ENCODE measurements at places on chromosomes 11 and 22. TPM values are rescaled to one million over a fixed set of nuclear protein-coding genes. Genes with fewer than 3 reads are reported as not detected.

DNA sequence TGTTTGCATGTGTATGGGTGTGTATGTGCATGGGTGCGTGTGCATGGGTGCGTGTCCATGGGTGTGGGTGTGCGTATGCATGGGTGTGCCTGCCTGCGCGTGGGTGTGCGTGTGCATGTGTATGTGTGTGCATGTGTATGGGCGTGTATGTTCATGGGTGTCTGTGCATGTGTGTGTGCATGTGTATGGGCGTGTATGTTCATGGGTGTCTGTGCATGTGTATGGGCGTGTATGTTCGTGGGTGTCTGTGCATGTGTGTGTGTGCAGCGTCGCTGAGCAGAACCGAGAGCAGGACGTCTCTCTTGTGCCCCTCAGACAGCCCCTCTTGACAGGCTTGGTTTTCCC lies 13.9 kb downstream of the IL17REL start:
- H3K4me3 ChIP-seq: peak overlapping the region; percentile 49
- H3K27ac ChIP-seq: no peak overlapping the region

DNA sequence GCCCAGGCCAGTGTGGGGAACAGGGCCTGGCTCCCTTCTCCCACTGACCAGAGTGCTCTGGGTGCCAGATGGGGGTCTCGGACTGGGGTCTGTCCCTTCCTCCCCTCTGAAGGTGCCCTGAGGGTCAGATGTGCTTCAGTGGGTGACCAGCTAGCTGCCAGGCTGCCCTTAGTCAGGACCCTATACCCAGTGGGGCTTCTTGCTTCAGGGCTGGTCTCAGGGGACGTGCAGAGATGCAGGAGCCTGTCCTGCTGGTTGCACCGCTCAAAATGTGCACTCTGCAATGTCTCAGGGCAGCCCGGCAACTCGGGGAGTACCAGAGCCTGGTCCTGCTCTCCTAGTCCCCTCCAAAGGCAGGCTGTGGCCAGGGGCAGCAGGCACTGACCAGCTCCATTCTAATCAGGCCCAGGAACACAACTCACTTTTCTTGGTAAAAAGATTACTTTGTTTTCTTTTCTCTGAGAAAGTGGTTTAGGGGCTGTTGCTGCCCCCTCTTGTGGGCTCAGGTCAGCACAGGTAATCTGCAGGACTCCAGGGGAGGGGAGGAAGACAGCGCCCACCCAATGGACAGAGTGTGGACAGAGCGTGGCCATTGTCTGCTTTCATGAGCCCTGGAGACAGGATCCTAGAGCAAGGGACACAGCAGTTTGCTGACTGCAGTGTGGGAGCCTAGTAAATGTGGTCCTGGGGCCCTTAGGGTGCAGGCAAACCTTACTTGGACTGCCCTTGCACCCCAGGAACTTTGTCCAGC lies 80.9 kb downstream of the MED15 start:
- peaks cover 24% of the 10 kb centered on the region for H3K36me3 ChIP-seq
- no peaks in the 10 kb centered on the region for H3K27me3 ChIP-seq
- no peak overlapping the region for H3K27ac ChIP-seq
- no peak for DNase-seq
- H3K4me1 ChIP-seq: no peaks in the 10 kb centered on the region
- H3K4me3 ChIP-seq: no peak overlapping the region

GRCh38 chr11:126229858-126230540 lies 18.4 kb downstream of the FAM118B start:
- H3K36me3 ChIP-seq: peaks cover 13% of the 10 kb centered on the region
- no peak overlapping the region for H3K27ac ChIP-seq
- no peaks in the 10 kb centered on the region for H3K27me3 ChIP-seq
- H3K4me1 ChIP-seq: no peaks in the 10 kb centered on the region

GRCh38 chr11:117121176-117121575 lies 22.9 kb upstream of the PAFAH1B2 start:
- H3K36me3 ChIP-seq: no peaks in the 10 kb centered on the region
- H3K27ac ChIP-seq: no peak overlapping the region
- DNase-seq: no peak
- H3K4me3 ChIP-seq: no peak overlapping the region
- H3K4me1 ChIP-seq: no peaks in the 10 kb centered on the region

Gene RASGRP2
- total RNA-seq: 26.9 TPM

DNA sequence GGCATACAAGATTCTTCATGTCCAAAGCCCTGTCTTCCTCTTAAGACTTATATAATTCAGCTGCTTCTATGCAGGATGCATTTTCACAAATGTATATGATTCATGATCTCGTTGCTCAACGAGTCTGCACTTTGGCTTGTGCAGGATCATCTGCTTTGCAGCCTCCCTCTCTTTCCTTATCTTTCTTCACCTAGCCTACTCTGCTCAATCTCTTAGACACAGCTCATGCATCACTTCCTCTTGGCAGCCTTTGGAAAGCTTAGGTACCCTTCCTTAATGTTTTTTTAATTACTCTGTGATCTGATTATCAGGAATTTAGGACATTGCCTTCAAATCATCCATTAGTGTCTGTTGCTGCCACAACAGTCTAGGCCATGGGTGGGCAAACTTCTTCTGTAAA lies 673.8 kb downstream of the NELL1 start:
- H3K27ac ChIP-seq: no peak overlapping the region
- H3K36me3 ChIP-seq: no peaks in the 10 kb centered on the region
- no peaks in the 10 kb centered on the region for H3K27me3 ChIP-seq

DNA sequence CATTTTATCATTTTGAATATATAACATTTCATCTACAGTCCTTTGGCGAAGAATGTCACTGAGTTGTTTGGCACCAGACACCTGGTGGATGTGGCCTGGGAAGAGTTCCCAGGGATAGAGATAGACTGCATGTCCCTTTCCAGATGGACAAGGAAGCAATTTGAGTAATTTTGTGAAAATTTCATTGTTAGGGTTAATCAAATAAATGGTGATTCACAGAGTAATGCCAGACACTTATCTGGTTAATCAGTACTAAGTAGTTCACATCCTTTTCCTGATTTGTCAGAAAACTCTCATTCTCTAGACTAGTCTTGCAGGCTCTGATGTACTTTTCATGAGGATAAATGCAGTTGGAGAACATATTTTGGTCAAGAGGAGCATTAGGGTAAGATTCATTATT lies 41.6 kb downstream of the NAALAD2 start:
- H3K36me3 ChIP-seq: no peaks in the 10 kb centered on the region
- no peaks in the 10 kb centered on the region for H3K4me1 ChIP-seq
- H3K4me3 ChIP-seq: no peak overlapping the region

- DNase-seq: no peak
- H3K4me3 ChIP-seq: no peak overlapping the region
- H3K4me1 ChIP-seq: no peaks in the 10 kb centered on the region
- no peaks in the 10 kb centered on the region for H3K27me3 ChIP-seq
- H3K27ac ChIP-seq: no peak overlapping the region
These were observed 11.5 kb upstream of the GRAMD1B start for GRCh38 chr11:123418351-123419114.

DNA sequence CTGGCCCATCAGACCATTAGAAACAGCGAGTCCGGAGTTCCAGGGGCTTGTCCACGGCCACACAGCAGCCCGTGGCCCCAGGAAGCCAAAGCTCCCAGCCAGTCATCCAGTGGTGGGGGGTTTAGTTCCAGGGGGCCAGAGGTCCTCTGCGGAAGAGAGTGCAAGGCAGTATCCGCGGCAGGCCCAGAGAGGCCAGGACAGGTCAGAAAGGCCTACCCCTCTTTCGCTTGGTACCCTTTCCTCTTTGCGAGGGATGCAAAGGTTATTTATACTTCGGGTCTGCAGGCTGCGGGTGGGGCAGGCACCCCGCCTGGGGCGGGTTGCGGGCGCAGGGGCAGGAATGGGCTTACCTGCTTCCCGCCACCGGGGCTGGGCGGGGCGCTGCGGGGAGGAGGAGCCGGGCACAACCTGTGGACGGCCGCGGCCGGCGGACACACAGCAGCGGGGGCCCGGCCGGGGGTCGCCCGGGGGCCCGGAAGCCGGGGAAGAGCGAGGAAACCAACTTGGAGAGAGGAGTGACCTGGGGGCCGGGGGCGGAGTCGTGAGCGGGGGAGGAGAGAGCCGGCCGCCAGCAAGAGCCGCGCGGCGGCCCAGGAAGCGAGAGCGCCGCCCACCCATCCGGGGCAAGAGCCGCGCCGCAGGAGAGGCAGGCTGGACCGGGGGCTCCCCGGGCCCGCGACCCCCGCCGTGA lies at the start of gene SH3BP1:
Gene SH3BP1, plus strand, starts transcription at position 600 of the 691 bp plus-strand sequence. CDS start 119 bp downstream, outside the sequence.
- H3K36me3 ChIP-seq: peaks cover 13% of the 10 kb centered on the region
- no peak within 1 kb of the TSS for H3K27ac ChIP-seq
- H3K27me3 ChIP-seq: no peaks in the 10 kb centered on the region
- peaks cover 4% of the 10 kb centered on the region for H3K4me1 ChIP-seq
- peak; percentile 88 for DNase-seq
- H3K4me3 ChIP-seq: peak within 1 kb of the TSS; percentile 91

- no peaks in the 10 kb centered on the region for H3K27me3 ChIP-seq
- no peak overlapping the region for H3K4me3 ChIP-seq
- H3K36me3 ChIP-seq: peaks cover 2% of the 10 kb centered on the region
- no peak for DNase-seq
These were observed 7.4 kb downstream of the ARHGEF17 start for GRCh38 chr11:73315293-73316020.

DNA sequence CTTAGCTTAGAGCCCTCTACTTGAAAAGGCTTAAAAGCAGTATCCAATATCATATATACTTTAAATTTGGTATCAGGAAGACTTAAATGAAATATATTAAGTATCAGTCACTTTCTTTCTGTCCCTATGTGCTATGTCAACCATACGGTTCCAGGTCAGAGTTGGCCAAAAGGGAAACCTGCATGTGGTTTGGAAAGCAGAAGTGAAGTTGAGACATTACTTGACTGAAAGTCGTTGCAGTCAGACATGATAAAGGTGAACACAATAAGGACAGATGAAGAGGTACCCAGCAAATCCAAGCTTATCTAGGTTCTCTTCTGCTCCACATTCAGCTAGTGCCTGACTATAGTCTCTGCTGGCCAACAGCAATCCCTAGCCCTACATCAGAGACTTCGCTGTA lies 336.8 kb downstream of the KCNA4 start:
- H3K27me3 ChIP-seq: no peaks in the 10 kb centered on the region
- no peak overlapping the region for H3K4me3 ChIP-seq
- H3K36me3 ChIP-seq: no peaks in the 10 kb centered on the region
- no peaks in the 10 kb centered on the region for H3K4me1 ChIP-seq
- no peak for DNase-seq

- H3K36me3 ChIP-seq: peaks cover 5% of the 10 kb centered on the region
- no peak overlapping the region for H3K27ac ChIP-seq
- peaks cover 4% of the 10 kb centered on the region for H3K27me3 ChIP-seq
- DNase-seq: peak; percentile 36
- peaks cover 3% of the 10 kb centered on the region for H3K4me1 ChIP-seq
These were observed 9.3 kb downstream of the SLC25A1 start for GRCh38 chr22:19169002-19169946.

DNA sequence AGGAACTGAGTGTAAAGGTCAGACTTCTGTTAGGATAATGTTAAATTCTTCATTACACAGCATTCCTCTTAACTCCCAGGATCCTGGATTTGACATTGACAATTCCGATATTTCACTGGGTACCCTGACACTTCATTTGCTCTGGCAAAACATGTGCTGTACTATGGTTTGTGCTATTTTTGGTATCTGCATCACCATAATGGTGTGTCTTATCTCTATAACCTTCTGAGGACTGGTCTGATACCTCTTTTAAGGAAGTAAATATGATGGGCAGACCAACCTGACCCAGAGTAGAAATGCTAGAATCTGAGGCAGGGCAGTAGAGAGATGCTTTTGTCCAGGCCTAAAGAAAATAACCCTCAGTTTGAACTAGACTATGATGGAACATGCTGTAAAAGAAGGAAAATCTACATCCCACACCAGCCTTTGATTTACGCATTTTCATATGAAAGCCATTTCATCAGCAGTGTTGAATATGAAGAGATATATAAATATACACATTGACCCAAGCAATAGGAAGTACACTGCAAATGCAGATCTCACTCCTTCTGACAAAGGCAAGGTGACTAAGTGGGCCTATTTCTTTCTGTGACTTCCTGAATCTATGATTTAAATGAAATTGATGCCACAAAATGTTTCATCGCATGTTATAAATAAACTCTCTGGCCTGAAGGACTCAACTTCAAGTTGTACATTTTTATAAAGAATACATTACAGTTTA lies 966.7 kb downstream of the DLG2 start:
- no peak for DNase-seq
- H3K4me1 ChIP-seq: no peaks in the 10 kb centered on the region
- no peak overlapping the region for H3K27ac ChIP-seq
- H3K4me3 ChIP-seq: no peak overlapping the region
- H3K27me3 ChIP-seq: no peaks in the 10 kb centered on the region

Gene OSM
- total RNA-seq: not detected

Gene OR8B3
- total RNA-seq: not detected

- no peak overlapping the region for H3K4me3 ChIP-seq
- no peak overlapping the region for H3K27ac ChIP-seq
- no peak for DNase-seq
- H3K4me1 ChIP-seq: no peaks in the 10 kb centered on the region
- no peaks in the 10 kb centered on the region for H3K27me3 ChIP-seq
These were observed 416.5 kb downstream of the GUCY1A2 start for GRCh38 chr11:106601684-106602297.

Gene MRGPRX4
- total RNA-seq: not detected

Gene NFAM1
- total RNA-seq: 0.68 TPM

DNA sequence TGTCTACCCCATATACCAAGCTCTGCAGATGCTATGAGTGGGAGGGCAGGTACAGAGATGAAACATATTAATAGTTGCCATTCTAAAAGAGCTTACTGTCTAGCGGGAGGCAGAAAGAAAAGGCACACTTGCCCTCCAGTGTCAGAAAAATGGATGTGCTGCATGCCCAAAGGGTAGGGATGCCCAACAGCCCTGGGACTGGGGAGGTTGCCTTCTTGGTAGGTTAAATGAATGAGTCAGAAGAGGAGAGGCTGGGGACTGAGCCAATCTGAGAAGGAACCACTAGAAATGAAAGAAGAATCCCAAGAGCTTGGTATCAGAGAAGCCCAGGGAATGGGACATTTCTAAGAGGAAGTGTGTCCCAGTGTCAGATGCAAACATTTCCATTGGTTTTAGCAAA lies 1.2 kb downstream of the BIRC3 start:
- H3K27ac ChIP-seq: no peak overlapping the region
- no peaks in the 10 kb centered on the region for H3K27me3 ChIP-seq
- H3K36me3 ChIP-seq: no peaks in the 10 kb centered on the region
- H3K4me3 ChIP-seq: no peak overlapping the region
- H3K4me1 ChIP-seq: peaks cover 2% of the 10 kb centered on the region

Gene SLC5A12
- 2.7 TPM for total RNA-seq

Gene PRAME
- 0.31 TPM for total RNA-seq

Gene PHF21B
- total RNA-seq: 60.3 TPM

Measured in H9 (cell line).